Nasal cavity respiratory epithelium epithelial cell of viscerocranial mucosa (primary cell): ENCODE measurements at places on chromosomes 13 and 19. TPM values are rescaled to one million over a fixed set of nuclear protein-coding genes. Genes with fewer than 3 reads are reported as not detected.

The MUC16 gene
- total RNA-seq, result under 0.01 and 0.85 TPM in 2 replicates

The OR10H1 gene
- not detected in 2 replicates for total RNA-seq

The VSTM2B gene
- not detected in 2 replicates for total RNA-seq

The SETDB2 gene
- 7.9 and 13.0 TPM in 2 replicates for total RNA-seq

The TNFSF13B gene
- 0.34 and 2.6 TPM in 2 replicates for total RNA-seq

The ZNF763 gene
- total RNA-seq, result 0.68 and 1.9 TPM in 2 replicates

The NTF4 gene
- total RNA-seq, result 4.9 and 5.5 TPM in 2 replicates

The TECR gene
- total RNA-seq, result 23.9 and 48.9 TPM in 2 replicates

The ADGRE3 gene
- not detected in 2 replicates for total RNA-seq

The ZNF737 gene
- 4.1 and 12.5 TPM in 2 replicates for total RNA-seq

The HS6ST3 gene
- under 0.01 TPM in 2 replicates for total RNA-seq

The TMEM38A gene
- 4.4 and 22.5 TPM in 2 replicates for total RNA-seq

The ZFR2 gene
- total RNA-seq, result not detected in 2 replicates

The PDCD2L gene
- 19.4 and 28.4 TPM in 2 replicates for total RNA-seq

The ADAT3 gene
- 1.4 and 3.3 TPM in 2 replicates for total RNA-seq

The URI1 gene
- total RNA-seq, result 106 and 140 TPM in 2 replicates

The PSG11 gene
- not detected in 2 replicates for total RNA-seq

The DNASE2 gene
- 29.5 and 40.3 TPM in 2 replicates for total RNA-seq

The ZNF490 gene
- total RNA-seq, result 7.2 and 13.3 TPM in 2 replicates

The JUND gene
- 129 and 153 TPM in 2 replicates for total RNA-seq

The C2CD4C gene
- 0.21 and 0.34 TPM in 2 replicates for total RNA-seq

The ZNF256 gene
- 8.5 and 13.0 TPM in 2 replicates for total RNA-seq

The IGFL1 gene
- total RNA-seq, result under 0.01 TPM in 1 of 2 replicates, not detected in the other

The FPR1 gene
- total RNA-seq, result under 0.01 and 0.07 TPM in 2 replicates

The VSTM1 gene
- not detected in 2 replicates for total RNA-seq

The SLC46A3 gene
- total RNA-seq, result 3.4 and 8.6 TPM in 2 replicates
